ENCODE measurements at places on chromosomes 7 and 10. TPM values are rescaled to one million over a fixed set of nuclear protein-coding genes. Genes with fewer than 3 reads are reported as not detected.

DNA sequence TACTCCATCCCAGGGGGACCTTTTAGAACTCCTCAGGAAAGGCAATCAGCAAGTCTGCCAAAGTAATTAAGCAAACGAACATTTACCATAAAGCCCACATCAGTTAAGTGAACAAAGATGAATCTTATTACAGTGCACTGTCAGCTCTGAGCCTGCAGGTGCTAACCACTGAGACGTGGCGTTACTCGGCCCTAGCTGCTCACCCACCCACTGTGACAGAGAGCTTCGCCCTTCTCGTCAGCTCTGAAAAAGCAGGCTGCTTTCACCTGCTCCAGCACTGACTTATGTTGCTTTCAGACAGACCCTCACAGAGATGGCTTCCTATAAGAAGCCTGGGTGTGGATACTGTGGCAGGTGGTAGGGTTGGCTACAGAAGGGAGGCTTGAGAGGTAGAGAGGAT is 57.7 kb upstream of the KCNIP2 start:
- H3K4me3 ChIP-seq = no peak overlapping the region
- no peaks in the 10 kb centered on the region for H3K27me3 ChIP-seq
- H3K4me1 ChIP-seq = peaks cover 21% of the 10 kb centered on the region

DNA sequence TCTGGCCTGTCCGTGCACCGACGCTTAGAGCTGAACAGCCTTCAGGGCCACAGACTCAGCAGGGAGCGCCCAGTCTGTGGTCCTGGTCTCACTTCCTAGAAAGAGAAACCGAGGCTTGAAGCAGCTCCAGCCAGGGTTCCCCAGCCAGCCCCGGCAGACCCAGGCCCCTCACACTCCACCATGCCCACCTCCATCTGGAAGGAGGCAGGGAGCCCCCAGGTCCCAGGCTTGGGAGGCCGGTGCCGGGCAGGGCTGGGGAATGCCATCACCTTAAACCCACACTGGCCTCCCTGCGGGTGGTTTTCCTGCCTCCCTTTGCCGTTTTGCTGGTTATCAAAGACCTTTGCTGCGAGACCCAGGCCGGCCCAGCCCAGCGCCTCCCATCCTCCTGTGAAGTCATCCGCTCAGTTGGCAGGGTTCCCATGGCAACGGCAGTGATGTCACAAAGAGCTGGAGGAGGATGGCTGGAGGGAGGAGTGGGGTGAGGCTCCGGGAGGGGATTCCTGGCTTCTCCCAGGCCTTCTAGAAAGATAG is 24.0 kb downstream of the ELFN1 start:
- H3K27me3 ChIP-seq = peaks cover 11% of the 10 kb centered on the region
- DNase-seq = peak; percentile 25
- no peaks in the 10 kb centered on the region for H3K36me3 ChIP-seq
- no peak overlapping the region for H3K27ac ChIP-seq
- no peaks in the 10 kb centered on the region for H3K4me1 ChIP-seq

GRCh38 chr7:31687024-31687748 is at the start of gene PPP1R17:
PPP1R17 (plus strand) TSS chr7:31687215; CDS start chr7:31692442, 5,227 bp downstream.
- H3K27me3 ChIP-seq = peaks cover 5% of the 10 kb centered on the region
- H3K36me3 ChIP-seq = no peaks in the 10 kb centered on the region
- H3K4me3 ChIP-seq = no peak within 1 kb of the TSS

GRCh38 chr7:74284781-74285259 is 4.4 kb upstream of the CLIP2 start:
- H3K4me1 ChIP-seq = peaks cover 14% of the 10 kb centered on the region
- H3K36me3 ChIP-seq = no peaks in the 10 kb centered on the region
- DNase-seq = no peak
- no peak overlapping the region for H3K27ac ChIP-seq
- no peak overlapping the region for H3K4me3 ChIP-seq

DNA sequence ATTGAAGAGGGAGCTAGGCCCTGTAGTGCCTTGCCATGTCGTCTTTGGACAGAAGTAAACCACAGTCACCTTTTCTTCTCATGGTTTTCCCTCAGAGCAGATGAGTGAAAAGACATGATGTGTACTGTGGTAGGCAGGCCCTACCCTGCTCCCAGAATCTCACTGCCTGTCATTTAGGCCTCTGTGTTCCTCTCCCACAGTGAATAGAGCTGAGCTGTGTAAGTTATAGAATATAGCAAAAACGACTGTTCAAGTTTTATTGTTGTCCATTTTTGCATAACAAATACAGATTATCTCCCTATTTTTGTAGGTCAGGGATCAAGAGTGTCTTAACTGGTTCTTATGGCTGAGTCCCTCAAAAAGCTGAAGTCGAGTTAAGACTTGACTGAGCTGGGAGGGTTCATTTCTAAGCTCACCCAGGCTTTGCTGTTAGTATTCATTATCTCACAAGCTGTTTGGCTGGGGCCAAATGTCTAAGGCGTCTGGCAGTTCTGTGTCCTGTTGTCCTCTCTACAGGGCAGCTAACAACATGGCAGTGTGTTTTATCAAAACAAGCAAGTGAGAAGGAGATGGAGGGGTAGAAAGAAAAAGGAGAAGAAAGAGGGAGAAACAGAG is 780.9 kb upstream of the POM121L12 start:
- H3K4me3 ChIP-seq = no peak overlapping the region
- no peak overlapping the region for H3K27ac ChIP-seq
- no peak for DNase-seq
- no peaks in the 10 kb centered on the region for H3K27me3 ChIP-seq
- H3K36me3 ChIP-seq = no peaks in the 10 kb centered on the region
- H3K4me1 ChIP-seq = no peaks in the 10 kb centered on the region

GRCh38 chr10:116973946-116974455 is 31.0 kb downstream of the SHTN1 start:
- H3K4me3 ChIP-seq = no peak overlapping the region
- no peak for DNase-seq
- peaks cover 2% of the 10 kb centered on the region for H3K27me3 ChIP-seq
- H3K27ac ChIP-seq = no peak overlapping the region

SFMBT2 gene
- total RNA-seq = 18.0 TPM

ARID5B gene
- total RNA-seq = 73.8 TPM

- H3K4me3 ChIP-seq = no peak overlapping the region
- H3K4me1 ChIP-seq = no peaks in the 10 kb centered on the region
- no peak for DNase-seq
- H3K27me3 ChIP-seq = no peaks in the 10 kb centered on the region
- no peak overlapping the region for H3K27ac ChIP-seq
Measured at GRCh38 chr7:122412883-122413282, 108.3 kb upstream of the FEZF1 start.

DNA sequence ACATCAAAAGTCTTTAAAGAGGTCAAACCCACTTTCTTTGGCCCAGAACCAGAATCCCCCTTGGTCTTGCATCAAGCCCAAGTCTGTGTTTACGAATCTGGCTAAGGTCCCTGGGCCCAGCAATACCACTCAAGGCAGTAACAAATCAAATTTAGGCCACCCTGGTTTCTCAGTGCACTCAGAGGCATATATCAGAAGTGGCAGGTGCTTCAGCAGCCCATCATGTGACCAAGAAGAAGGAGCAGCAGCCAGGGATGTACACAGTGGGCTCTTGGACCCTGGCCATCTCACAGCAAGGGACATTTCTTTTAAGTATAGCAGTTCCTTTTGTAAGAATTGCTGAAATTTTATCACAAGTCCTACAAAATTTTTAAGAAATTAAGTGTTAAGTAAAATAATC is 7.3 kb upstream of the SLC25A13 start:
- H3K27me3 ChIP-seq = peaks cover 2% of the 10 kb centered on the region
- DNase-seq = no peak
- peaks cover 7% of the 10 kb centered on the region for H3K4me1 ChIP-seq
- no peak overlapping the region for H3K4me3 ChIP-seq
- H3K27ac ChIP-seq = no peak overlapping the region

RAMP3 gene
- not detected for total RNA-seq

DNA sequence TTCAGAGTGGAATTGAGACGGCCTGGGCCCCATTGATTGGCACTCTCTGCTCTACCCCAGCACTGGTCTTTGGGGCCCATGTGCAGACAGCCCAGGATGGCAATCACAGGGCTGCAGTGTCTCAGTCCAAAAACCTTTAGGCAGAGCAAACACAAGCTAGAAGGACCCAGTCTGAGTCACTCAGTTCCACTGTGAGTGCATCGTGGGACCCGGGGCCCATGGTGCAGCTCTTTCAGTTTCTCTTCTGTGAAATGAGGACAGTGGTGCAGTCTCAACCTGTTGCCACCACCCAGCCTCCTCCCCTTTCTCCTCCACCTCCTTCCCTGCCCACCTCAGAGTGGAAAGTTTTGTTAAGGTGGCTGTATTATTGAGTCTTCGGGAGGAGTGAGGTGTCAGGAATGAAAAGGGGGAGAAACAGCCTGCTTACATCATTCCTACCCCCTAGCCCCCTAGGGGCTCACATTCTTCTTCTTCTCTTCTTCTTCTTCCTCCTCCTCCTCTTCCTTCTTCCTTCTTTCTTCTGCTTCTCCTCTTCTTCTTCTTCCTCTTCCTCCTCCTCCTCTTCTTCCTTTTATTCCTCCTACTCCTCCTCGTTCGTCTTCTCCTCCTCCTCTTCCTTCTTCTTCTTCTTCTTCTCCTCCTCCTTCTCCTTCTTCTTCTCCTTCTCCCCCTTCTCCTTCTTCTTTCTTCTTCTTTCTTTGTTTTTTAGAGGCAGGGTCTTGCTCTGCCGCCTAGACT is 19.5 kb upstream of the CARD11 start:
- peak; percentile 93 for DNase-seq
- peak overlapping the region; percentile 50 for H3K4me3 ChIP-seq
- H3K27ac ChIP-seq = peak overlapping the region; percentile 97

DNA sequence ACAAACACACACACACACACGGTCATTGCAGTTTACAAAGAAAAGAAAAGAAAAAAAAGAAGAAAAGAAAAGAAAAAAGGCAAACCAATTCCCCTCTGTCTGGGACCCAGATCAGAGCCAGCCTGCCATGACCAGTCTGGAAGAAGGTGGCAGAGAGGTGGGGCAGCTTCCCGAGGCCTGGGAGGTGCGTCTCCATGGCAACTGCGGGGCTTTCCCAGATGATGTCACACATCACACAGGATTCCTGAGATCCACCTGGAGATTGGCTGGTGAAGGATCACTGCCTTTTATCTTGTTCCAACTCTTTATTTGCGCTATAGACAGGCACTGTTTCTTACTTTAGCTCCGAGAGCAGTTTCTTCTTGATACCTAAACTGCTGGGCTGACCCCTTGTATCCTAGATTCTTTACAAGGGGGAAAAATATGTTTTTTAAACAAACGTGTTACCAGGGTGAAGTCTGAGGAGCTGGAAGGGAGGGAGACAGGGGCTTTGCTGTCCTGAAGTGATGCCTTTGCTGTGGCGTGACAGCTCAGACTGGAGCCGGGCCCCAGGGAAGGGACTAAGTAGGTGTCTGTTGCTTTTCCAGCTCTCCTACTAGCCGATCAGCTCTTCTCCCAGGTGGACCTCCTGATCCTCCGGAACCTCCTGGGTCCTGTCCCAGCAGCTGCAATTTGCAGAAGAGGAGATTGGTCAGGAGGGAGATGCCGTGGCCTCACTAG is 298.5 kb downstream of the KLF6 start:
- no peak overlapping the region for H3K27ac ChIP-seq
- H3K4me3 ChIP-seq = no peak overlapping the region
- H3K36me3 ChIP-seq = no peaks in the 10 kb centered on the region
- H3K4me1 ChIP-seq = peaks cover 28% of the 10 kb centered on the region
- no peaks in the 10 kb centered on the region for H3K27me3 ChIP-seq

MBL2 gene
- total RNA-seq = not detected

- peak; percentile 84 for DNase-seq
- peaks cover 10% of the 10 kb centered on the region for H3K36me3 ChIP-seq
- peak overlapping the region; percentile 99 for H3K27ac ChIP-seq
- H3K27me3 ChIP-seq = no peaks in the 10 kb centered on the region
- H3K4me1 ChIP-seq = peaks cover 63% of the 10 kb centered on the region
Measured at GRCh38 chr10:72292223-72292691, 18.5 kb downstream of the DDIT4 start.

GRCh38 chr10:10685566-10685965 is 332.1 kb upstream of the CELF2 start:
- no peak overlapping the region for H3K4me3 ChIP-seq
- no peak overlapping the region for H3K27ac ChIP-seq
- peaks cover 12% of the 10 kb centered on the region for H3K27me3 ChIP-seq
- DNase-seq = no peak
- peaks cover 5% of the 10 kb centered on the region for H3K4me1 ChIP-seq

SPRN gene
- total RNA-seq = not detected

DNA sequence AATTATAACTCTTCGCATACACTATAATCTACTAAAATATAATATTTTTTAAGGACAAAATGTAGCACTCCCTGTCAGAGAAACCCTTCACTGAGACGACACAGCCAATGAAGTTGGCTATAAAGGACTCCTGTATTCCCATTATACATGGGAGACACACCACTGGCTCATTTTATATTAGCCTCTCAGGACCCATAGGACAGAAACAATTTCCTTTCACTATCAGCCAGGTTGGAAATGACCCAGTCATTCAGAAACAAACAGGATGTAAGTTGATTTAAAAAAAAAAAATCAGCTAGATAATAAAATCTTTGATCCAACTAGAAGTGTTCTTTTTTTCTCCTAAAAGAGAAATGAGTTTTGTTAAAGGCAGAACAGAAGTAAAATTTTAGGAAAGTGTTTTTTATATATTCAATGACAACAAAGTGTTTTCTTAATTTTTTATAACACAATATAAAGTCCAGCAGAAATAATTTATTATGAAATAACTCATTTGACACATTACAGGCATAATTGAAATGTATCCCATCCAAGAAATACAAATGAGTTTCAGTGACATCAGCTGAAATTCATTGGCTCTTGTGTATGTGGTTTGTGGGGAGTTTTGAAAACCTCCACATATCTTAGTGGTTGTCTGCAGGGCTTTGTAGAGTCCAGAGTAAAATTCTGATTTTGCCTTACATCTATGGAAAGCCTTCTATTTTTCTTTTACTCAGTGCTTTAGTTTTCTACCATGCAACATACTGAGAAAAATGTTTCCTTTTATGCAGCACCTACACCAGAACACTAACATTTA is 64.1 kb downstream of the CTTNBP2 start:
- no peak overlapping the region for H3K27ac ChIP-seq
- no peaks in the 10 kb centered on the region for H3K4me1 ChIP-seq
- DNase-seq = no peak
- H3K27me3 ChIP-seq = peaks cover 2% of the 10 kb centered on the region
- H3K36me3 ChIP-seq = no peaks in the 10 kb centered on the region
- no peak overlapping the region for H3K4me3 ChIP-seq

All from activated CD4-positive, alpha-beta T cell treated with anti-CD3 and anti-CD28 coated beads for 36 hours (primary cell).